ENCODE measurements at places on chromosomes 5 and 9. TPM values are rescaled to one million over a fixed set of nuclear protein-coding genes. Genes with fewer than 3 reads are reported as not detected.

GRCh38 chr5:81067406-81067805 lies 107.2 kb downstream of the RASGRF2 start:
- no peak overlapping the region for H3K4me3 ChIP-seq
- H3K27me3 ChIP-seq: no peaks in the 10 kb centered on the region
- DNase-seq: no peak
- no peaks in the 10 kb centered on the region for H3K4me1 ChIP-seq
- no peak overlapping the region for H3K27ac ChIP-seq
- no peaks in the 10 kb centered on the region for H3K36me3 ChIP-seq

DNA sequence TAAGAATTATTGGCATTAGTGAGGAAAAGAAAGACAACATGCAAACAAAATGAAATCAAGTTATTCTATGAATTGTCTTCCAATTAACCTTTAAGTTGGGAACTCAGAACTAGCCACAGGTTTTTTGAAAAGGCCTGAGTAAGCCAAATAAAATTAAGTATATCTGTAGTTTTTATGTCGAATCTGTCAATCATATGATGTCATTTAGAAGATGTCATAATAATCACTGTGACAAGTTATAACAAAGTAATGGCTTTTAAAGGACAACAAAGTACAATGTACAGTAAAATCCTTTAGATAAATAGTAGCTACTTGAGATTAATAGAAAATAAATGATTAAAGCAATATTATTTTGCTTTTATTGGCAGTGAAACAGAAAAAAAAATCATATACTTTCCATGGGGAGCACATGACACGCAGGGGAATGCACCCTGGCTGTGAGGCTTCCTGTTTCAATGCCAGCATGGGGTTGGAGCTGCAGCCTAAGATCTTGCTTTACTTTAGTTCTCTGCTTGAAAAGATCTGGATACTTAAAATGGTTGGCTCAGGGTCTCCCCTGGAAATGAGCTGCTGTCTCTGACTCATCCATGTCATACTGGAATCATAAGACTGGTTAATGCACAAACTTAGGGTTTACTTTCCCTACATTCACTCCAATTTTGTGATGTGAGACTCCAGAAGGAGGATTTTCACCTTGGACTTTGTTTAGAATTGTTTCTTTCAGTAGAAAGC lies 284.3 kb downstream of the TAF11L14 start:
- no peak overlapping the region for H3K27ac ChIP-seq
- H3K36me3 ChIP-seq: no peaks in the 10 kb centered on the region
- H3K4me3 ChIP-seq: no peak overlapping the region
- DNase-seq: no peak
- H3K27me3 ChIP-seq: no peaks in the 10 kb centered on the region

- H3K27ac ChIP-seq: no peak overlapping the region
- no peak overlapping the region for H3K4me3 ChIP-seq
- H3K4me1 ChIP-seq: no peaks in the 10 kb centered on the region
Measured at GRCh38 chr9:19485193-19485592, 76.4 kb downstream of the ACER2 start.

DNA sequence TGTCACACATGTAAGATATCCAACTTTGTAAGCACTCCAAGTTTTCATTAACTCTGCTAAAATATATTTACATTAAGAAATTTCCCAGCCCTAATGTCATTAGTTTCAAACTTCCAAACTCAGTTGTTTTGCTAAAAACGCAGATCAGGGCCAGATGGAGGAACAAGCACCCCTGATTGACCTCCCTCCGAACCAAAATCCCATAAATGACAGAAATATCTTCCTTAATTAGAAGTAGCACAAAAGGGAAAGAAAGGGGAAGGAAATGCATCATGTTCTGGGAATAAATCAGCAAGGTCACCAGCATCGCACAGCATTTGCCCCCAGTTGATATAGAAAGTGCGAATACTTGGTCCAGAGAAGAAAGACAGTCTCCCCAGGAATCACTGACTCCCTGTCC lies 61.4 kb upstream of the RUFY1 start:
- no peak for DNase-seq
- H3K4me1 ChIP-seq: peaks cover 7% of the 10 kb centered on the region

DNA sequence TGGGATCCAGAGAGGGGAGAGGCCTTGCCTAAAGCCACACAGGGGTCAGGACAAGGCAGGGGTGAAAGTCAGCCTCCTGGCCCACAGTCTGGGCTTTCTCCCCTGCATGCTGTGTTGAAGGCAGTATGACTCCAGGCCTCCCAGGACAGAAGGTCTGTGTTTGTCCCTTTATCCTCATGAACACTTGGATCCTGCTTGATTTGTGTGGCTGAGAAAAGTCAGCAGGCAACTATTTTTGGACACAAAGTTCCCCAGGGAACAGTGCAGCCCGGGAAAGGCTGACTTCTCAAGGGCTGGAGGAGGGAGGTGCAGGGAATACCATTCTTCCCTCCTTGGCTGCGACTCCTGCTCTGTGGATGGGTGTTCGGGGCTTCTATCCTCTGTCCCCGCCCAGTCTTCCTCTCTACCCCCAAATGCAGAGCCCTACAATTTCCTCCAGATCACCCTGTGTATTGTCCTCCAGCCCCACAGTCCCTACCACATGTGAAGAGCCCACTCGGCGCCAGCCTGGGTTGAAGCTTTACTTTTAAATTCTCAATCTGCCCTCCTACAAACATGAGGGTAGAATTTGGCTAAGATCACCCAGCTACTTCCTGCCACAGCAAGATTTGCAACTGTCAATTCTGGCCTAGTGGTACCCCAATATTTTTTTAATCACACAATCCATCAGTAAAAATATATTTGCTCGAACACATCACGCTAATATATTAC lies 4.1 kb downstream of the AKNA start:
- DNase-seq: peak; percentile 94
- H3K27ac ChIP-seq: peak overlapping the region; percentile 74
- H3K27me3 ChIP-seq: no peaks in the 10 kb centered on the region
- H3K4me3 ChIP-seq: peak overlapping the region; percentile 41
- peaks cover 53% of the 10 kb centered on the region for H3K4me1 ChIP-seq

GRCh38 chr9:136484153-136485048 lies 1.6 kb upstream of the SEC16A start:
- H3K4me3 ChIP-seq: peak overlapping the region; percentile 84
- DNase-seq: no peak
- H3K27me3 ChIP-seq: no peaks in the 10 kb centered on the region
- H3K27ac ChIP-seq: peak overlapping the region; percentile 94

GRCh38 chr5:82850393-82850792 lies 226.8 kb downstream of the TMEM167A start:
- peaks cover 3% of the 10 kb centered on the region for H3K27me3 ChIP-seq
- no peak overlapping the region for H3K4me3 ChIP-seq
- no peak for DNase-seq
- H3K27ac ChIP-seq: no peak overlapping the region
- H3K36me3 ChIP-seq: no peaks in the 10 kb centered on the region

DNA sequence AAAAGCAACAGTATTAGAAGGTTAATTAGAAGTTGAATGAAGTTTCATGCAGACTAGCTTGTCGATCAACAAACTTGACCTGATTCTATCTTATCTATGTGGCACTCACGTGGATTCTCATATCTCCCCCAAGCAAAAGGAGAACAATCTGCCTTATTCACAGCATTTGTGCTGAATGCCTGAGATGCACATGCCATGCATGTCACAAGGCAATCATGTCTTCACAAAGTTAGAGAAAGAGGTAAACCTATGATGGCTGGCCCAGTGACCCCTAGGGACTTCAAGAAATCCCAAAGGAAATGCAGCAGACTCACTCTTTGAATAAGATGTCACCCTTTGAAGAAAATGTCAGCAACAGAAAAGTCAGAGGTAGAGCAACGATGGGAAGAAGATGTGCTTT lies 17.6 kb upstream of the SHOC1 start:
- DNase-seq: no peak
- no peak overlapping the region for H3K4me3 ChIP-seq
- no peak overlapping the region for H3K27ac ChIP-seq
- no peaks in the 10 kb centered on the region for H3K36me3 ChIP-seq
- H3K27me3 ChIP-seq: no peaks in the 10 kb centered on the region

The LIFR gene
- total RNA-seq: 39.8 TPM

The PRRX2 gene
- total RNA-seq: 34.8 TPM

The CCL28 gene
- total RNA-seq: 15.6 TPM

The DOLPP1 gene
- 10.5 TPM for total RNA-seq

The ECSCR gene
- not detected for total RNA-seq

The F2RL1 gene
- total RNA-seq: 5.3 TPM

Measured in osteoblast (primary cell).